Cortex of kidney (tissue), 1 donor: ENCODE measurements at places on chromosomes 12 and 14.

GRCh38 chr14:103520657-103521437 is 1.8 kb downstream of the CKB start:
- no peak for DNase-seq

- DNase-seq: no peak
Measured at GRCh38 chr12:34190054-34190453, 167.8 kb downstream of the ALG10 start.

DNA sequence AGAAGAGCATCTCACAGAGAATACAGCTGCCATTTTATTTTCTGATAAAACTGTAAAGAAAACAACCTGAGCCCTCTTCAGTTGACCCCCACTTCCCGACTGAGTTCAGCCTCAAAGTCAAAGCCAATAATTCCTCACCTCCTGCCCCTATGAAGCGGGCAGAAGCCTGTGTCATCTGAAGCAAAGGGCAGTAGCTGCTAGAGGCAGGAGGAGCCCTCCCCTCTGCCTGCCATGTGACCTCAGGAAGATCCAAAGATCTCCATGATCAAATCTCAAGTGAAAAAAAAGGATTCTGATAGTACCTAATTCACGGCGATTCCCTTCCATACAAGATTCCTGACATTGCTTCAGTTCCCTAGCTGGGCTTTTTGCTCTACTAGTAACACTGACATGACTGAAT is 223.1 kb upstream of the CAND1 start:
- DNase-seq: no peak

DNA sequence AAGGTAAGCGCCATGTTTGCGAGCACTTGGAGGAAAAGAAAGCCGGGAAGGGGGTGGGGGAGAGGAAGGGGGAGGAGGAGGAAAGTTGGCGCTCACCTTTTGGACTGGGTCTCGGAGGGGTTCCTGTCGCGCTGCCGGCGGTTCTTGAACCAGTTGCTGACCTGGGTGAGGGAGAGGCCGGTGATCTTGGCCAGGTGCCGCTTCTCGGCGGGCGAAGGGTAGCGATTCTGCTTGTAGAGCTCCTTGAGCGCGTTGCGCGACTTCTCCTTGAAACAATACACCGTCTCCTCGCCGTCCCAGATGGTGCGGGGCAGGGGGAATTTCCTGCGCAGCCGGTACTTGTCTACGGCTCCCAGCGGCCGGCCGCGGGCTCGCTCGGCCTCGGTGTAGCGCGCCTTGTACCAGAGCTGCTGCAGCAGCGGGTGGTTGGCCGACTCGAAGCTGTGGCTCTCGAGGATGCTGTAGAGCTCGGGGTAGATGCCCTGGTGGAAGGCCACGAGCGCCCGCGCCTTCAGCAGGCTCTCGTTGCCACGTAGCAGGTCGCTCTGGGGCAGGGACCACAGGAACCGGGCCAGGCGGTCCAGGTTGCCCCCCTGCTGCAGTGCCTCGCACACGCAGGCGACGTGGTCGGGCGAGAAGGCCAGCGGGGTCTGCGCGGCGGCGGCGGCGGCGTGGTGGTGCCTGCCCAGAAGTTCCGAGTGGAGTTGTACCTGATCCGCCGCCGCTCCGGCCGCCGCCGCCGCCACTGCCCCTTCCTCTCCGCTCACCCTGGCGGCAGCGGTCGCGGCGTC is 840 bp downstream of the SIX4 start:
- no peak for DNase-seq

DNA sequence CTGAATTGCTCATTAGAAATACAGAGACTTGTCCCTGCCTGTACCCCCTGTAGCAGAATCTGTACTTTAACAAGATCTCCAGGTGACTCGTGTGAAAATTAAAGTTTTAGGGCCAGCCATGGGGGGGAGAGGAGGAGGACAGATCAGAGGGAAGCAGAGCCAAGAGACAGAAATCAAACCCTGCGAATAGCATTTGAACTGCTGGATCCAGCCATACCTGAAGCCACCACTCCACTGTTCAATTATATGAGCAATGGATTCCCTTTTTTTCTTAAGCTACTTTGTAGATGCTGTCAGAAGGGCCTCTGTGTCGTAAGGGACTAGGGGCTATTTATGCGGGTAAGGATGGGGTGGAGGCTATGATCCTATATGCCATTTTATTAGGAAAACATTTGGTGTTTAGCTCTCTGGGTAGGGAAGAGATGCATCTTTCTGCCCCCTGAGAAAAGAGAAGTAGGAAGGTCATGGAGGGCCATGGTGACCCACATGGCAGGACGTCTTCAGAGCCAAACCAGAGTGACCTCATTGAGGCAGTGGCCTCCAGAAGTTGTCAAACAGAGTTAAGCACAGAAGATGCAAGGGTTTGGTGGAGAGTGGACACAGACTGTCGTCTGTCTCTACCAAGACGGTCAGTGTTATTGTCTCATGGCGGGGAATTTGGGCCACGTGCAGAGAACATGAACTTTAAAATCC is 203.9 kb downstream of the PHETA1 start:
- DNase-seq: no peak

DNA sequence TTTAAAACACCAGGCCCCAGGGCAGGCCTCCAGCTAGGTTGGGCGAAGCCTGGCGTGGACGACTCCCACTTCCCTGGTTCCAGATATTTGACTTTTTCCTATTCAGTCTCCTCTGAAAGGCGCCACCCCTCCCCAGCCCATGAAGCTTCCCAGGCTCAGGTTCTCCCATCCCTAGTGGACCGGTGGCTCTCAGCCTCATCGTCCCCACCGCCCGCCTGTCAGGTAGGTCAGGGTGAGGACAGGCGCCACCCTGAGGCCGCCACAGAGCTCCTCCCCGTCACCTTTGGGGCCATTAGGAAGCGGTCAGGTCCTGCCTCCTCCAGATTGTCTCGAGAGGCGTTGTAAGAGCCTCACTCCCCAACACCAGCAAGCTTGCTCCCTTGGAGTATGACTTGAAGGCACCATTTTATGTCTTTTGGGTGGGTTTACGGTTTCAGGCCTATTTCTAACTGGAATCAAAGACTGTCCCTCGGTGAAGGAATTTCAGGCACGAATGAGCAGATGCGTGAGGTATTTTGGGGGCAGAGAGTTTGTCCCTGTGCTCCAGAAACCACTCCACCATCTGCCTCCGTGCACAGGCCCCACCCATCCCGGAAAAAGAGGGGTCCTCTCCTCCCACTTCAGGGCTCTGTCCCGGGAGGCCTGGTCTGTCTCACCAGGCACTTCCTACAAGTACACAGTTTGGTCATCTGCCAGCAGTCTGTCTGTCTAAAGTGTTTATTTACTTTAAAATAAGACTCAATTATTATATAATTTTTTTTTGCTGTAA is 55.6 kb downstream of the TSPAN9 start:
- no peak for DNase-seq

GRCh38 chr12:11805043-11805442 is 155.6 kb downstream of the ETV6 start:
- DNase-seq: no peak

DNA sequence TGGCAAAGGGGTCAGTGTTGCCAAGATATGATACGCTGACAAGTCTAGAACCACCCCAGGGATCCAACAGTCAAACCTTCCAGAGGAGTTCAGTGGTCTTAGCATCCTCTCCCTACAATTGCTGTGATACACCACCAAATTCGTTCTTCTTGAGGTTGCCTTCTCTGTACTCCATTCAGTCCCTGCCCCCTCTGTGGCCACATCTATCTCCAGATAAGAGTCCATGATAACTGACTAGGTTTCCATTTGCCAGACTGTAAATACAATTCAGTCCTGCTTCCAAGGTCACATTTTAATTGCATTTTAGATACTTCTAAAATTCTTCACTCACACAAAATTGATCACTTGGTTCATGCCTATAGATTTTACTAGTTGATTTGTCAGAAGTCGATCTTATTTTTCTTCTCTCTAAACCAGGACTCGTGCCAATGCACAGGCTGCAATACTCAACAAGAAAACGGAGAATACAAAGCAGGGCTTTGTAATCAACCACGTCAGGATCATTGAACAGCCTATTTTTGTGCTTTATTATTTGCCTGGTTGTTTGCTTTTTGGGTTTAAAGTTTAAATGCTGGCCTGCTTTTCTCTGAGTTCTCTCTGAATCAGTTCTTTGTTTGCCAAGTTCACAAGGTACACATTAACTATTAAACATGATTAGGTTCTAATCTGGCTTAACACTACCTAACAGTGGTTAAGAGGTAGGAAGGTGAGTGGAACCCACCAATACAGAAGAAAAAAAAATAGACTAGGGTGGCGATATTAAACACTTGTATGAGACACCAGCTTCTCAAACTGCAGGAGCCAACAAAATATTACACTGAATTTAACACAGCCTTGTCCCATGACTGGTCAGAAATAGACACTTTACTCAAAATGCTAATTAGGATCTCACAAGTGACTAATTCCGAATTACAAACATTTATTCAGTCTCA is 5.3 kb upstream of the TSPAN8 start:
- no peak for DNase-seq

DNA sequence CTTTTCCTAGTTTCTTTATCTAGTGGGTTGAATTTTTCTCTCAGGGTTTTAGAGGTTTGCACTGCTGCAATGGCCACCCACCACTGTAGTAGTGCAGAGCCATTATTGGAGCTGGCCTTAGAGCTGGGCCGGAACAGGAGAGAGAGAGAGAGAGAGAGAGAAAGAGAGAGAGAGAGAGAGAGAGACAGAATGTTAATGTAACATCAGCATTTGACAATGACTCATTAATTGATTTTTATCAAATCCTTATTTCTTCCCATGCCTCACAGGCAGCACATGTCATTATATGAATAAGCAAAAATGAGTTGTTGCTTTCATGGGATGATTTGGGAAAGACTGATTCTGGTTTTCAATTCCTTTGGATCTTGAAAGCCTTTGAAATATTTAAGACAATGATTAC is 76.3 kb upstream of the PPP4R3A start:
- no peak for DNase-seq

GRCh38 chr12:5047094-5047493 is 3.4 kb downstream of the KCNA5 start:
- no peak for DNase-seq

- DNase-seq: no peak
Measured at GRCh38 chr12:121093487-121093891, 39.2 kb upstream of the P2RX7 start.

DNA sequence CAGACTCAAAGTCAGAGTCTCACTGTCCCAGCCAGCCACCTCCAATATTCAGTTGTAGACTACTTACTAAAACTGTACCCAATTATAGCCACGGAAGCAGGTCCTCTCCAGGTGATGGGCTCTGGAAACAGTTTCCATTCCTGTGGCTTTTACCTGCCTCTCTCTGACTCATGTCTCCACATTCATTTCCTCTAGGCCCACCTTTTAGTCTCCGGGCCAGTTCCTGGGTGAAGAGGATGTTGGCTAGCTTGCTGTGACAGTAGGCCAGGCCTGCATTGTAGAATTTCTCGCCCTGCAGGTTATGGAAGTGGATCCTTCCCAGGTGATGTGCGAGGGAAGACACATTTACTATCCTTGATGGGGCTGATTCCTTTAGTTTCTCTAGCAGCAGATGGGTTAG is 5.6 kb downstream of the RDH11 start:
- DNase-seq: no peak

DNA sequence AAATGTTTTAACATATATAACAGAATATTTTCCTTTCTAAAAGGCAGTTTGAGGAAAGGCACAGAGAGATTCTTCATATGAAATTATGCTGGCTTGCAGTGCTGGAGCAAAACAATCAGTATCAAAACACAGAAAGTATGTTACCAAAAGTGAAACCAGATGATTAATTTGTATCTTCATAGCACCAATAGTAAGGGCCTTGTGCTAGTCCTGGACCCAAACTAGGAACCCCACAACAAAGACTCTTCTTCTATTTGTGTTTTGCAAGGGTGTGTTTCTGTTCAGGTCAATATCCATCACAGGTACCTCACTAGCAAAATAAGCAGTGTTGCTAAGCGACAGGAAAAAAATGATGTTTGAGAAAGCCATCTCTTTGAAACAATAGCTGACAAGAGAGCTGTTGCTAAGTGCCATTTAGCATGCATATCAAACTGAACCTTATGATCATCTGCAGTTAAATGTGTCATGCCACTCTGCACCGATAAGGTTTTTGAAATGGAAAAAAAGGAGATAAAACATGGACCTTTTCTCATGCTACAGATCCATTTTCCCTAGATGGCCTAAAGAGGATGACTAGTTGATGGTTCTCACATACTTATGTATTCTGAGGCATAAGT is 196.2 kb upstream of the ALG10 start:
- no peak for DNase-seq

DNA sequence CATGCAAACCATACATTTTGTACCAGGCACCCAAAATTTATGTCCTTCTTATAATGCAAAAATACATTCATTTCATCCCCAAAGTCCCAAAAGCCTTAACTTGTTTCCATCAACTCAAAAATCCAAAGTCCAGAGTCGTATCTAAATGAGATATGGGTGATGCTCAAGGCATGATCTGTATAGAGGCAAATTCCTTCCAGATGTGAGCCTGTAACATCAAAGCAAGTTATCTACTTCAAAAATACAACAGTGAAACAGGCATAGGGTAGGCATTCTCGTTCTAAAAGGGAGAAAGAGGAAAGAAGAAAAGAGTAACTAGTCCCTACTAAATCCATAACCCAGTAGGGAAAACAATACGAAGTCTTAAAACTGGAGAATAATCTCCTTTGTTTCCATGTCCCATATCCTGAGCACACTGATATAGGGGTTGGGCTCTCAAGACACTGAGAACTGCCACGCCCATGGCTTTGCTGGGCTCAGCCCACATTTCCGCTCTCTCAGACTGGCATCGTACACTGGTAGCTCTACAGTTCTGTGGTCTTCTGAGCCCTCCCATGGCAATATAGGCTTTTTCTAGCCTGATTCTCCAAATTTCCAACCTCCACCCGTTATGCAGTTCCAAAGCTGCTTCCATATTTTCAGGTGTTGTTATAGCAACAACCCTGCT is 232.8 kb downstream of the TMTC2 start:
- DNase-seq: no peak

GRCh38 chr12:54716261-54716660 is 68.1 kb upstream of the DCD start:
- no peak for DNase-seq

DNA sequence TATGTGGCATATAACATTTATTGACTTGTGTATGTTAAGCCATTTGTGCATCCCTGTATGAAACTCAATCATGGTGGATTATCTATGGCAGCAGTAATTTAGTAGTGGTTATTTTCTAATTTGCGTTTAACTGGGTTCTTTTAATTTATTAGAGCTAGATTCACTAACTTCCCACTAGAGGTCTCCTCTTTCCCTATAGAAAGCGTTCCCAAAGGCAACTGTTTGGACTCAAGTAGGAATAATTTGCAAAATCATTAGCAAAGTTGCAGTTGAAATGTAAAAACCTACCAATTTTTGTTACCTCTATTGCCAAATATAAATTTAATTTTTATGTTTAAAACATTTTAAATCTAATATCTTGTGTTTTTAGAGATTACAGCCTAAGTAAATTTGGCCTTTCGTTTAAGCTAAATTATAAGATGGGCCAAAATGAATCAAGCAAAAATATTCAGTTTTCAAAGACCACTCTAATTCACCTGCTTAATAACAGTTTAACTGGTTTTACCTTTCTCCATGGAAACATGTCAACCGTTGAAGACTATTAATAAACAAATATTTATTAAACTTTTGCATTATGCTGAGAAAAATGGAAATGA is 6.0 kb downstream of the DMAC2L start:
- no peak for DNase-seq
